ENCODE measurements at places on chromosomes 4 and X. TPM values are rescaled to one million over a fixed set of nuclear protein-coding genes. Genes with fewer than 3 reads are reported as not detected.

GRCh38 chrX:66030505-66031317 lies 9.2 kb downstream of the VSIG4 start:
- no peak for DNase-seq

- peak; percentile 2 for DNase-seq
These were observed 150.1 kb downstream of the DHX15 start for GRCh38 chr4:24434241-24434640.

PCDH10 gene
- polyA plus RNA-seq, result 5.0 TPM

NMU gene
- polyA plus RNA-seq, result 12.6 TPM

DNA sequence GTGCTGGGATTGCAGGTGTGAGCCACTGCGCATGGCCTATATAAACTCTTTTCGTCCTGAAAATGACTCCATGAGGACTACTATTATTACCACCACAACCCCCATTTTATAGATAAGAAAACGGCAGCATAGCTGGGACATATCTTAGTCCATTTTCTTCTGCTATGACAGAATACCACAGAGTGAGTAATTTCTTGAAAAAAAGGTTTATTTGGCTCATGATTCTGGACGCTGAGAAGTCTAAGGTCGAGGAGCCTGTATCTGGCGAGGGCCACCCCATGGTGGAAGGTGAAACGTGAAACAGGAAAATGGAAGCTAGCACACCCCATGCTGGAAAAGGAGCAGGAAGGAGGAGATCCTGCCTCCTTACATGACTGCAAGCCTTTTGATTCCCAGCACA lies 68.9 kb downstream of the SMIM20 start:
- DNase-seq, result no peak

DNA sequence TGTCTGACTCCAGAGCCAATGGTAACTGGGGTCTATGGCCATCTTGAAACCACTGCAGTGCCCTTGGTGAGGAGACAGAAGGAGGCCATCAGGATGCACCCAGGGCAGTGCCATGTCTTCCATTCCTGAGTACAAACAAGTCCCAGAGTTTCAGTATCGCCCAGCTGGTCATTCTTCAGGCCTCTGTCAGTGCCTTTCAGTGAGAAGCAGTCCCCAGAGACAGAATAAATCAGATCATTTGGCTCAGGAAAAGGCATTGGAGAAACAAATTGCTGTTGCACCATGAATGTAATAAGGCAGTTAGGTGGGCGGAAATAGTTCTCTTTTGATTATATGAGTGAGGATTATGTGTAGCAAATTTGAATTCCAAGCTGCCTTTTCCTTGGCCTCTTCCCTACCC lies 21.3 kb downstream of the ADGRG4 start:
- no peak for DNase-seq

- DNase-seq, result no peak
These were observed 38.6 kb upstream of the TMEM184C start for GRCh38 chr4:147578593-147578992.

TLR1 gene
- 3.3 TPM for polyA plus RNA-seq

Data from left renal pelvis (tissue), 4 donors.